ENCODE measurements at places on chromosomes 2 and 18.

DNA sequence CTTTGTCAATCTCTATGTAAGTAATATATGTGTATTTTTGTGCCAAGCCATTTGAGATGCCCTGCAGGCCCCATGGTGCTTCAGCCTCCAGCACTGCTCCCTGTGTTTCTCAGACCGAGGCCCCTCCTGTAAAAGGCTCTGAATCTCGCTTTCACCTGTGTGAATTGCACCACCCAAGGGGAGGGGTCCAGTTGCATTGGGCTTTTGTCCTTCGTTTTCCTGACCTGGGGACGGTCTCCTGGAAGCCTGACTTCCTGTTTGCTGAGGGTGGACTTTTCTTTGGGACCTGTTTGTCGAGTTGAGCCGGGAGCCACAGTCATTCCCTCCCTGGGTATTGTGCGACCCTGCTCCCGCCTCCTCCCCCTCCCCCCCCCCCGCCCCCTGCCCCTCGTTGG, 48.9 kb downstream of the AGAP1 start:
- no peak for DNase-seq
- H3K4me3 ChIP-seq: no peak overlapping the region
- no peaks in the 10 kb centered on the region for H3K4me1 ChIP-seq
- H3K27ac ChIP-seq: no peak overlapping the region
- H3K27me3 ChIP-seq: peaks cover 14% of the 10 kb centered on the region
- no peaks in the 10 kb centered on the region for H3K36me3 ChIP-seq

GRCh38 chr2:226030369-226030768, 630.9 kb downstream of the NYAP2 start:
- H3K27ac ChIP-seq: no peak overlapping the region
- H3K4me1 ChIP-seq: no peaks in the 10 kb centered on the region
- no peak overlapping the region for H3K4me3 ChIP-seq
- H3K27me3 ChIP-seq: no peaks in the 10 kb centered on the region
- no peak for DNase-seq
- H3K36me3 ChIP-seq: no peaks in the 10 kb centered on the region

- no peaks in the 10 kb centered on the region for H3K36me3 ChIP-seq
- no peaks in the 10 kb centered on the region for H3K4me1 ChIP-seq
- H3K27ac ChIP-seq: no peak overlapping the region
- no peak overlapping the region for H3K4me3 ChIP-seq
- no peak for DNase-seq
Observed at GRCh38 chr2:152406119-152406835, 71.3 kb downstream of the FMNL2 start.

- no peak overlapping the region for H3K4me3 ChIP-seq
- DNase-seq: no peak
- H3K27ac ChIP-seq: no peak overlapping the region
- H3K4me1 ChIP-seq: no peaks in the 10 kb centered on the region
Observed at GRCh38 chr2:192155511-192156118, 39.1 kb downstream of the TMEFF2 start.

- H3K4me3 ChIP-seq: no peak overlapping the region
- H3K27ac ChIP-seq: peak overlapping the region; percentile 93
- H3K4me1 ChIP-seq: peaks cover 57% of the 10 kb centered on the region
Observed at GRCh38 chr2:59885541-59885940, 667.9 kb downstream of the BCL11A start.

DNA sequence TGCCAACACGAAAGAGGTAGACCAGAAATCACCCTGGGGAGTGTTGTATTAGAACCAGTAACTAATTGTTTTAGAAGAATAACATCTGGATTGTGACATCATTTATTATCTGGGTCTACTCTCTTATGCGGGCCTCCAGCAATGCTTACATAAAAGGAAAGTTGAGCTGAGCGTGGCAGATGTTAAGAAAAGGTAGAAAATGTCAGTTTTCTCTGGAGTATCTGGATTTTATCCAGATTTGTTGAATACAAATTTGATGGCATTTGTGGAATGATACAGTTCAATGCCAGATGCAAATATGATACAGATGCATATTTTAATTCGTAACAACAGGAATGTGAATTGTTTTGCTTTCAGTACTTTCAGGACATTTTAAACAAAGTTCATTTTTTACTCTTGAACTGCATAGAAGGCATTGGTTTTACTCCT, 90.3 kb downstream of the PRPF40A start:
- no peak overlapping the region for H3K4me3 ChIP-seq
- no peaks in the 10 kb centered on the region for H3K36me3 ChIP-seq
- peaks cover 4% of the 10 kb centered on the region for H3K27me3 ChIP-seq
- no peak overlapping the region for H3K27ac ChIP-seq
- no peaks in the 10 kb centered on the region for H3K4me1 ChIP-seq

DNA sequence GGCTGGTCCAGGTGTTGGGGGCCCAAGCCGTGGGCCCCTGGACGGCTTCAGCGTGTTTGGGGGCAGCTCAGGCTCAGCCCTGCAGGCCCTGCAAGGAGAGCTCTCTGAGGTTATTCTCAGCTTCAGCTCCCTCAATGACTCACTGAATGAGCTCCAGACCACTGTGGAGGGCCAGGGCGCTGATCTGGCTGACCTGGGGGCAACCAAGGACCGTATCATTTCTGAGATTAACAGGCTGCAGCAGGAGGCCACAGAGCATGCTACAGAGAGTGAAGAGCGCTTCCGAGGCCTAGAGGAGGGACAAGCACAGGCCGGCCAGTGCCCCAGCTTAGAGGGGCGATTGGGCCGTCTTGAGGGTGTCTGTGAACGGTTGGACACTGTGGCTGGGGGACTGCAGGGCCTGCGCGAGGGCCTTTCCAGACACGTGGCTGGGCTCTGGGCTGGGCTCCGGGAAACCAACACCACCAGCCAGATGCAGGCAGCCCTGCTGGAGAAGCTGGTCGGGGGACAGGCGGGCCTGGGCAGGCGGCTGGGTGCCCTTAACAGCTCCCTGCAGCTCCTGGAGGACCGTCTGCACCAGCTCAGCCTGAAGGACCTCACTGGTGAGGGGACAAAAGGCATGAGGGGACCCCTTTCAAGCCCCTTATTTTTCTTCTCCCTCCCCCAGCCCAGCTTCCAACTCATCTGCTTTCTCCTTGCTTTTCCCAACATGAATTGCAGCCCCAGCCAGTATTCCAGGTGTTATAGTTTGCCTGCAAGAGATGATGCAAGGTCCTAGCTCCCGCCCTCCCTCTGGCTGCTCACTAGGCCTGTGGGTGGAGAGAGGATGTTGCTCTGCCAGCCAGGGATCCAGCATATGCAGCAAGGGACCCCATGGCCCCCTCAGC, 2.9 kb upstream of the KHK start:
- no peaks in the 10 kb centered on the region for H3K36me3 ChIP-seq
- no peak overlapping the region for H3K4me3 ChIP-seq
- no peak overlapping the region for H3K27ac ChIP-seq
- H3K4me1 ChIP-seq: peaks cover 63% of the 10 kb centered on the region
- no peaks in the 10 kb centered on the region for H3K27me3 ChIP-seq

GRCh38 chr2:6966446-6966940, 49.3 kb downstream of the RNF144A start:
- no peaks in the 10 kb centered on the region for H3K27me3 ChIP-seq
- peaks cover 86% of the 10 kb centered on the region for H3K36me3 ChIP-seq
- peaks cover 4% of the 10 kb centered on the region for H3K4me1 ChIP-seq
- H3K4me3 ChIP-seq: no peak overlapping the region

DNA sequence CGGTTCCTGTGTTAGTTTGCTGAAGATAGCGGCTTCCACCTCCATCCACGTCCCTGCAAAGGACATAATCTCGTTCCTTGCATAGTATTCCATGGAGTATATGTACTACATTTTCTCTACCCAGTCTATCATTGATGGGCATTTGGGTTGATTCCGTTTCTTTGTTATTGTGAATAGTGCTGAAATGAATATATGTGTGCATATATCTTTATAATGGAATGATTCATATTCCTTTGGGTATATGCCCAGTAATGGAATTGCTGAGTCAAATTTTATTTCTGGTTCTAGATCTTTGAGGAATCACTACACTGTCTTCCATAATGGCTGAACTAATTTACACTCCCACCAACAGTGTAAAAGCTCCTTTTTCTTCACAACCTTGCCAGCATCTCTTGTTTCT, 255.4 kb upstream of the CDH2 start:
- DNase-seq: no peak
- no peaks in the 10 kb centered on the region for H3K27me3 ChIP-seq
- no peaks in the 10 kb centered on the region for H3K4me1 ChIP-seq
- no peaks in the 10 kb centered on the region for H3K36me3 ChIP-seq
- no peak overlapping the region for H3K27ac ChIP-seq
- no peak overlapping the region for H3K4me3 ChIP-seq

DNA sequence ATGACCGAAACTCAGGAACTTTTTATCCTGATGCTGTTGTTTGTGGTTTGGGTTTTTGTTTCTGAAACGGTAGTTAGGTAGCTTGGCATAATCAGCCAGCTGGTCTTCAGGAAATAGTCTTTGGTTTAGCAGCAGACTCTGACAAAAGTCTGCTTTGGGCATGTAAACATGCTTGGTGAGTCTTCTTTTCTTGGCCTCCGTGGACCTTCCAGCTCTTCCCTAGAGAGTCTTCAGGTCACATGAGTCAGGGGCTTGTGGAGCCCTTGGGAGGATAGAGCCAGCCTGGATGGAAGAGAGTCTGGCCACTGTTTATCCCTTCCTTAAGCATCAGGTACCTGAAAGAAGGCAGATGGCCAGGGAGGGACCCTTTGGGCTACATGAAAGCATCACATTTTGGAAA, 154.5 kb downstream of the MGAT5 start:
- no peak for DNase-seq
- H3K36me3 ChIP-seq: peaks cover 40% of the 10 kb centered on the region
- H3K4me1 ChIP-seq: peaks cover 41% of the 10 kb centered on the region
- no peak overlapping the region for H3K27ac ChIP-seq

DNA sequence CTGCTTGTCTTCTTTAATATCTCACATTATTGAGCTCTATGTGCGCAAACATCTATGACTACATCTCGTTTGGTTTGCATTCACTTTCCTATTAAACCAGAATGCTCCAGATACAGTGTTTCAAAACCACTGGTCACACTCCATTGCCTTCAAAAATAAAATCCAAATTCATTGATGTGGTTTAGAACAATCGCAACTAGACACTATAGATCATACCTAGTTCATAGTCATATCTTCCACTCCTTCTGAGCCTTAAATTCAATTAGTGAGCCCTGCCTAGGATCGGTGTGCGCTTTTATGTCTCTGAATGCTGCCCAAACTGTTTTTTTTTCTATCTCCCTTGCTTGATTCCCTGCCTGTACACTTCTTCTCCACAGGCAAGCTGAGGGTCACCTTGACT, 238.5 kb upstream of the RGPD4 start:
- no peaks in the 10 kb centered on the region for H3K27me3 ChIP-seq
- no peaks in the 10 kb centered on the region for H3K4me1 ChIP-seq

DNA sequence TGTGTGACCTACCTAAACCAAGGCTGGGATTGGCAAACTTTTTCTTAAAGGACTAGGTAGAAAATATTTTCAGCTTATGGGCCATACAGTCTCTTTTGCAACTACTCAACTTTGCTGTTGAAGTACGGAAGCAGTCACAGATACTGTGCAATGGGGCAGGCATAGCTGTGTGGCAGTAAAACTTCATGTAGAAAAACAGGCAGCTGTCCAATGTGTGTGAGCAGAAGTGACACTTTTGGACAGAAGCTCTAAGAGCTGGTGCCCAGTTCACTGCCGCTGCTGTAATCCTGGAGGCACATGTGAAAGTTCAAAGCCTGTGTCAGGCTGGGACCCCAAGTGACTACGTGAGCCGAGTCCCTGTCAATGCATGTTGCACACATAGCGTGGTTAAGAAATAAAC, 46.7 kb downstream of the MAPK4 start:
- no peaks in the 10 kb centered on the region for H3K4me1 ChIP-seq
- H3K4me3 ChIP-seq: no peak overlapping the region
- DNase-seq: no peak
- no peaks in the 10 kb centered on the region for H3K36me3 ChIP-seq

DNA sequence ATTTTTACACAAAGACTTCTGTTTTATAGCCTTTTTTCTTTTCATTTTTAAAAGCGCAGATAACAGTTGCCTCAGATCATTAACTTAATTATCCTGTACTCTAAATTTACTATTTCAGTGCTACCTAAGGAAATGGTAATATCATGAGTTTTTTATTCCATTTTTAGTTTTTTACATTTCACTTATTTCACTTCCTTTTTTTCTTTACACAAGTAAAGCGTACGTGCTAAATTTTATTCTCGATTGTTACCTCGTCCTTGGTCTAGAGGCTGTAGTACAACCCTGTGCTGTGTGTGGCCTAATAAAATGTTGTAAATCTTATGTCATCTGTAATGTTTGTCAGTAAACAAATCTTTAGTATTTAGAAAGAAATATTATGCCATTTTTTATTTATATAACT, 49.2 kb downstream of the CRIM1 start:
- no peak for DNase-seq
- no peaks in the 10 kb centered on the region for H3K4me1 ChIP-seq
- no peak overlapping the region for H3K4me3 ChIP-seq
- no peaks in the 10 kb centered on the region for H3K36me3 ChIP-seq

DNA sequence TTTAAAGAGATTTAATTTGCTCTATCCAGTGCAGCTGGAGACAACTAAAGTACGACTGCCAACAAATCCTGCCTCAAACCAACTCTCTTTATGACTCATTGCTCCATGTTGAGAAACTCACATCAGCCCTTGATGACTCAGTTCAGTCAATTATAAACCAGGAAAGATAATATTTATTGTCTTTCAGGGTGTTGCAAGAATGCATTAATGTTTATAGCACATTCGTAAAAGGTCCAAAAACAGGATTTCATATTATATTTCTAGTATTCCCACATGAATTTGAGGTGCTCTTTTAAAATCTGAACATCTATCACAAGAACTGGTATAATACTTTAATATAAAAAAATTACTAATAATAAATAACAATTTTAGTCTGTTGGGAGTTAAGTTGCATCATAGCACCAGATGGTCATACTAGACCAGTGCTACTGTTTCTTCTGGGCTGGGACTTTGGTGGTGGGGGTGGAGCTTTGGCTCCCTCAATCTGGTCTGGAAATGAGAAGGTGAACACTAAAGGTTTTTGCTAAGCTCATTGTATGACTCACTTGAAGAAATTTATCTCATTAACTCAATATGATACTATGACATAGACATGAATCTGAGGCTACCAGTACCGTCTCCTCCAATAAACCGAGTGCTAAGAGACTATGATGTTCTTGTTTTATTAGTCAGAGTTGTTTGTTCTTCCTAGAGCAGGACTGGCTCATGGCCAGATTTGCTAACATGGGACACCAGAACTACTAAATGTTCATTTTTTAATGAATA, 26.6 kb upstream of the MAP3K20 start:
- no peaks in the 10 kb centered on the region for H3K36me3 ChIP-seq
- no peak overlapping the region for H3K4me3 ChIP-seq
- H3K27me3 ChIP-seq: peaks cover 7% of the 10 kb centered on the region
- no peak overlapping the region for H3K27ac ChIP-seq

GRCh38 chr2:237322564-237322963, 91.4 kb downstream of the COL6A3 start:
- H3K27me3 ChIP-seq: peaks cover 9% of the 10 kb centered on the region
- H3K27ac ChIP-seq: no peak overlapping the region
- H3K4me1 ChIP-seq: no peaks in the 10 kb centered on the region
- H3K4me3 ChIP-seq: no peak overlapping the region
